ENCODE measurements at places on chromosomes 11 and 22. TPM values are rescaled to one million over a fixed set of nuclear protein-coding genes. Genes with fewer than 3 reads are reported as not detected.

DNA sequence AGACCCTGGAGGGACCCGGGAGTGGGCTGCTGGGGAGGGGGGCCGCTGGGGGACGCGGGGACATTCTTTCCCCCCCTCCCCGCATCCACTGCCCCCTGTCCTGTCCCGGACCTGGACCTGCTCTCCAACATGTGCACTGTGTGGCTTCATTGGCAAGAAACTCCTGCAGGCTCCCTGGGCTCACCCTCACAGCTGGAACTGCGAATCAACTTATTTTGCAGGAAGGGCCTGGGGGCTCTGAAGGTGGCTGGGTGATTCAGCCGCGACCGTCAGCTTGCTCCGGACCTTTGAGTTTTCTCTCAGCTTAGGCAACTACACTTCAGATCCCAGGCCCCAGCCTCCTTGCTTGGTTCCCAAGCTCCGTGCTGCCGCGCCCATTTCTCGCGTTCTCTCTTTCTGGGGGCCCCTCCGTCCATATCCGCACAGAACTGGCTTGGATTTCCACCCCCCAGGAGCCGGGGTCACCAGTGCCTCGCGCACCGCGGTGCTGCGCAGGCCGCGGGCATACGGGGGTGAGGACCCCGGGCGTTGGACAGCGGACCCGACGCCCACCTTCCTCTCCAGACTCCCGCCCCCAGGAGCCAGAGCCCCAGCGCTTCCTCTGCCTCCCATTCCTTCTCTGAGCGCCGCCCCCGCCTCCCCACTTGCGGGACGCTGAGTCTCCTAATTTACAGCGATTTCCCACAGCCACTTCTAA lies 471 bp upstream of the AHNAK start:
- DNase-seq = no peak

DNA sequence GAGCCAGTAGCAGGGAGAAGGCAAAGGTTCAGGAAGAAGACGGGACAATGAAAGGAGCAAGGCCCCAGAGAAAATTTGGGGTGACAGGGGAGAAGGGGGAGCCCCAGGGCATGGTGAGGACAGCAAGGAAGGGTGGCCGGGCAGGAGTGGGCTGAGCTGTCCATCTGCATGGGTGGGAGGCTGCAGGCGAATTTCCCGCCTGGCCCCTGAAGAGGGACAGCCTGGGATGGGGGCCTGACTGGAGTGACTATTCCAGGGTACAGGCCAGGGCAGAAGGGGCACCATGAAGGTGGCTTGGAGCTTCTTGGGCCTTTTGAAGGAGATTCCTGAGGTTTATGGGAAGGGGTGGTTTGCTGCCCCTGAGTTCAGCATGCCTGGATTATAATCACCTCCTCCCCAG lies 56.2 kb downstream of the WNT11 start:
- no peak for DNase-seq

DNA sequence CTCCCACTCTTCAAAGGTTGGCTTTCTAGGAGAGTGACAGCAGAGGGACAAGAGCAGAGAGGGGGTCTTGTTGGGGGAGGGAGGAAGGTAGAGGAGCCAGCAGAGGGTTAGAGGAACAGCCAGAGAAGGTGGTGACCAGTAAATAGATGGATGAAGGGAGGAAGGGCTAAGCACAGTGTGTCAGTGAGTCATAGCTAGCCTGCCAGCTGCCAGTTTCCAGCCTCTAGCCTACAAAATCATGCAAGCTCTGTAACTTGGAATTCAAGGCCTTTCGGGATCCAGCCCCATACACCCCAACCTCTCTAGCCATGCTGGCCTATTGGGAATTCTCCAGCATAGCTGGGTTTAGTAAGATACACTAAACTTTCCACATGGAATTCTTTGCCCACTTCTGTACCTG lies 147.4 kb upstream of the TEAD1 start:
- no peak for DNase-seq

GRCh38 chr11:72703267-72704008 lies 29.2 kb upstream of the PDE2A start:
- DNase-seq = no peak

SCN3B gene
- total RNA-seq = not detected

ENTHD1 gene
- total RNA-seq = 0.07 TPM
